ENCODE measurements at places on chromosomes 16 and 17. TPM values are rescaled to one million over a fixed set of nuclear protein-coding genes. Genes with fewer than 3 reads are reported as not detected.

Gene BANP
- total RNA-seq = 15.5 TPM

Gene KRTAP3-1
- total RNA-seq = not detected

Gene MYH11
- total RNA-seq = not detected

Gene KRTAP4-6
- not detected for total RNA-seq
